ENCODE measurements at places on chromosomes 16 and 17. TPM values are rescaled to one million over a fixed set of nuclear protein-coding genes. Genes with fewer than 3 reads are reported as not detected.

Gene TNFRSF17
- total RNA-seq: not detected

Gene TMC5
- total RNA-seq: 1.7 TPM

- peak; percentile 36 for DNase-seq
Measured at GRCh38 chr16:48617104-48617705, 7.2 kb upstream of the N4BP1 start.

- peak; percentile 10 for DNase-seq
Measured at GRCh38 chr17:14302091-14302430, 1.2 kb downstream of the HS3ST3B1 start.

Gene SLC43A2
- 22.7 TPM for total RNA-seq

DNA sequence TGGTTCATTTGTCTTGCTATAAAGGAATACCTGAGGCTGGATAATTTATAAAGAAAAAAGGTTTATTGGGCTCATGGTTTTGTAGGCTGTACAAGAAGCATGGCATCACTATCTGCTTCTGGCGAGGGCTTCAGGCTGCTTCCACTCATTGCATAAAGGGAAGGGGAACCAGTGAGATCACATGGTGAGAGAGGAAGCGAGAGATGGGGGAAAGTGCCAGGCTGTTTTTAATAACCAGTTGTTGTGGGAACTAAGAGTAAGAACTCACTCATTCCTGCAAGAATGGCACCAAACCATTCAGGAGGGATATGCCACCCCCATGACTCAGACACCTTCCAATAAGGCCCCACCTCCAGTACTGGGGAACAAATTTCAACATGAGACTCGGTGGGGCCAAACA lies 24.3 kb downstream of the SPECC1 start:
- no peak for DNase-seq

GRCh38 chr17:79907217-79907715 lies 68.0 kb upstream of the CBX4 start:
- DNase-seq: no peak

Gene CALB2
- not detected for total RNA-seq

GRCh38 chr16:10881479-10882030 lies 4.6 kb downstream of the CIITA start:
- DNase-seq: no peak

Gene CACNG1
- total RNA-seq: not detected

DNA sequence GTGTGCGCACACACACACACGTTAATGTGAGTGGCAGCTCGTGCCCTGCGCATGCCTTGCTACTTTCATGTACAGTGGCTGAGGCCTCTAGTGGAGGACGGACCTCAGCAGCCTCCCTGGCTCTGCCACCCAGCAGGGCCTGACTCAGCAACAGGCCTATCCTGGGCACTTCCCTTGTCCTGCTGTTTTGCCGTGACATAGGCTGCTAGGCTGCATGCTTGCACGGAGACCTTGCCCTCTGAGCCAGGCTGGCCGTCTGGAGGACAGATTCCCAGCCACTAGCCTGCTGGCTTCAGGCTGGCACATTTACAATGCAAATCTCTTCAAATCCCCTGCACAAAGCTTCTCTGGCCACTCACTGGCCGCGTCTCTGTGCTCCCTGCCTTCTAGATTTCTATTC lies 9.5 kb downstream of the RNF213 start:
- no peak for DNase-seq

- DNase-seq: no peak
Measured at GRCh38 chr17:44977065-44977464, 9.0 kb upstream of the C1QL1 start.

DNA sequence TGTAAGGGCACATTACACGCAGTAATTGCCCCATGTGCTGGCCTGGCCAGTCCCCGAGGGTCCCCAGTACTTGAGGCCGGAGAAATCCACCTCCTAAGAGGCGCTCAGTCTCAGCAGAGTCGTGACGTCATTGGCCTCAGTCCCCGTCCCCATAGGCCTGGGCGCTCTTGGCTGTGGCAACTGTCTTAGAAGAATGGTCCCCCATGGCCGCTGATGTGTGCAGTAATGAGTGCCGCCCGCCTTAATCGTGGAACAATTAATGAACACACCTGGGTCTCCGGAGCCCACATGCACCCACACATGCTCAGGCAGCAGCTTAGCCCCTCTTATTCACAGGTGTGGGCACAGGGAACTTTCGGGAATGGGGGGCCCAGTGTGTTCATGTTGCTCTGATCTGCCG lies 86.5 kb upstream of the PLCG2 start:
- DNase-seq: no peak

Gene TCF25
- total RNA-seq: 190 TPM
